Nucleus accumbens (tissue), 56 donors: ENCODE measurements at places on chromosomes 2 and 18.

DNA sequence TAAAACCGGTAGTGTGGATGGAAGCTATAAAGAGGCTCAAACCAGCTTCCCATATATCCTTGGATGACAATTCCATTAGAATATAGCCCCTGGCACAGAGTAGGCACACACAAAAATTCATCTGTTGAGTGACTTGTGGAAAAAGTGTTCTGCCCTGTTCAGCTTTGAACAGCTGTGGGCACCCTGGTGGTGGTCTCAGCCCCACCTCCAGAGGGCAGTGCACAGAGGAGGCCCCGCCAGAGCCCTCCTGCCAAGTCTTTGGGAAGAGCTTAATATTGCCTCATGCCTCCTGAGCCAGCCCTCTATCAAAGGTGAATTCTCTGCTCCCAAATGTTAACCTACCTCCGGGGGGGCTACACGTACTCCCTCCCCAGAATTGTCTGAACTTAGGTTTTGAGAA, 30.4 kb downstream of the EPAS1 start:
- DNase-seq: no peak

DNA sequence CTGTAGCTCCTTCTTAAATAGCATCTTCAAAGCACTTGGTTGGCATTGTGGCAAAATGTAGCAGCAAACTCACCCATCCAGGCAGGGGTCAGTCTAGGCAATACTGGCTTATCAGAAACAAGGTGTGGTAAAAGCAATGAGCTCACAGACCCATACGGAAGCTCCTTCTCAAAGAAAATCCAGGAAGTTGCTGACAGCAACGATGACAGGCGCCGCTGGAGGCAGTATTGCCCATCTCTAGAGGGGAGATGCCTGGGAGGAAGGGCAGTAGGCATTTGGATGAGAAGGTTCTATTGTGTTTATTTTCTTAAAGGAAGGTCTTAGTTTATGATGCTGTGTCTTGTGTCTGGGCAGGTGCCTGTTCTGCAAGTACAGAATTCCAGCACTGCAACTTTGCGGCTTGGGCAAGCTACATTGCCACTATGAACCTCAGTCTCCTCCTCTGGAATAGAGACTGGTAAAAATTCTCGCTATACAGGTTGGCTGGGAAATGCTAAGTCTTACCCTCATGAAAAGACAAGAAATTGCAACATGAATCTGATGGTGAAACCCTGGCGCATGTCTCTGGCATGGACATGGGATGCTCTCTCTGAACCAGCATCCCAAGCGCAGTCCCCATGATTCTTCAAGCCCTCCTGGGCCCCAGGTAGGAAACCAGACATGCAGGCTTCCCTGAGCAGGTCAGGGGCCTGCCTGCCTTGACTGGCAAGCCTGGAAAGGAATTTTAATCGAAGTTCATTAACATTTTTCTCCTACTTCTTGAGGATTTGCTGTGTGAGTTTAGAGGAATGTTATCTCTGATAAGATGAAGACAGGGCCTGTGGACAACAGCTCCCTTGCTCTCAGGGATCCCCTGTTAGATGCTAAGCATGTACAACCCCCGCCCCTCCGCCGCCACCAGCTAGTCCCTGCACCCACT, 156.0 kb downstream of the TFCP2L1 start:
- DNase-seq: no peak

- DNase-seq: no peak
Measured at GRCh38 chr2:8244639-8245038, 437.2 kb upstream of the ID2 start.

DNA sequence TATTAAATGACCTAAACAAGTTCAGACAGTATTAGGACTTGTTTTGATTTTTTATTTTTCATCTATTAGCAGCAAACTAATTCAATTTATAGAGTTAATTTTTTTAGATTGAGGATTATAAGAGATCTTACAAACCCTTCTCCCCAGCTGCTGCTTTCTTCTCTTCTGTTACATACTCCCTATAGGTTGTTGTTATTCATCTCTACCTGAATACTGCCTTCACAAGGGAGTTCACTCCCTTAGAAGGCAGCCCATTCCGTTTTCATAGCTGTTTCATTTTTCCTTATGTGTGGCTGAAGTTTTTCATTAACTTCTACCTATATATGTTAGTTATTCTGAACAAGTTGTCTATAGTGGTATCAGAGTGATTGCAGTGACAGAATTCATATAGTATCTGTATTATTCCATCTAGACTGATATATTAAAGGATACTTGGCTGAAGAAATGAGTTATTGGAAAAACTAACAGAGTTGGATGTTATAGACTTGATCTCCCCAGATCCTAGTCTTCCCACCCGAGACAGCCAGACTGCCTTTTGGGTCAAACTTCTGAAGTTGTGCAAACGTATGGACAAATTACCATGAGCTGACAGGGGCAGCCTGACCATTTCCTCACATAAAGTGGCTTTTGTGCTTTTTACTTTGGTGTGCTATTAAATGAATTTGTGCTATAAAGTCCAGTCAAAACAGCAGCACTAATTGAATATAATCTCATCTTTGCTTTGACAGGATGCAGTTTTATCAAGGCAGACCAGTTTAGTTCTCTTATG, 8.7 kb downstream of the GLS start:
- DNase-seq: no peak

GRCh38 chr18:55038162-55038561, 78.9 kb upstream of the CCDC68 start:
- no peak for DNase-seq

- DNase-seq: no peak
Measured at GRCh38 chr2:16100006-16100405, 159.7 kb downstream of the MYCN start.

DNA sequence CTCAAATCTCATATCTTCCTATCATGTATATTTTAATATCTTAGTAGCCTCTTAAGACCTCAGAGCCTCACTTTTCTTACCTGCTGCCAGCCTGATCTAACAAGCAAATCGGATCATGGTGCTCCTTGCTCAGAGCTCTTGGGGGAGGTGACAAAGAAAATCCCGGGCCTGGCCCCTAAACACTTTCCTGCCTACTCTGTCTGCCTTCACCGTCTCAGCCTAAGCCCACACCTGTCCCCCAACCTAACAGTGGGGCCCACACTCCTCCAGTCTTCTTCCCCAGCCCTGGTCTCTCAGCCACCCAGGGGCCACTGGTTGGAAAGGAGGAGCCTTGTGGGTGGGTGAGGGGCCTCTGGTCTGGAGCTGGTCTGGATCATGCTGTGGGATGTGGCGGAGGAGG, 207.3 kb downstream of the HAUS1 start:
- DNase-seq: no peak
